ENCODE measurements at places on chromosomes 4 and X.

DNA sequence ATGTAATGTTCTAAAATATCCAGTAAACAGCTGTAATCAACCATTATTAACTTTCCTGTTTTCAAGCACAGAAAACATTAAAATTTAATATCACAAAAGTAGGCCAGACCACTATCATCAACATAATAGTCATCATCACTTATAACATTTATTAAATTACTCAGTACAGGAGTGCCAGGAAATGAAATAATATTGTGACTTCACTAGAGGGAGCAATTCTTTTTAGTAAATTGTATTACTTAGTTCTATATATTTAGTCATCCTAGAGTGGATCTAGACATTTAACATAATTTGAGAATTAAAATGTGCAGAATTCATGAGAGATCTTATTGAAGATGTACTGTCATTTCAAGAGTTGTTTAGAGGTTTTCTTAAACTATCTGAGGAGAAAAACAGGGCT is 33.6 kb downstream of the PITX2 start:
- DNase-seq = no peak

- DNase-seq = no peak
Measured at GRCh38 chr4:5292101-5292500, 240.8 kb downstream of the STK32B start.

DNA sequence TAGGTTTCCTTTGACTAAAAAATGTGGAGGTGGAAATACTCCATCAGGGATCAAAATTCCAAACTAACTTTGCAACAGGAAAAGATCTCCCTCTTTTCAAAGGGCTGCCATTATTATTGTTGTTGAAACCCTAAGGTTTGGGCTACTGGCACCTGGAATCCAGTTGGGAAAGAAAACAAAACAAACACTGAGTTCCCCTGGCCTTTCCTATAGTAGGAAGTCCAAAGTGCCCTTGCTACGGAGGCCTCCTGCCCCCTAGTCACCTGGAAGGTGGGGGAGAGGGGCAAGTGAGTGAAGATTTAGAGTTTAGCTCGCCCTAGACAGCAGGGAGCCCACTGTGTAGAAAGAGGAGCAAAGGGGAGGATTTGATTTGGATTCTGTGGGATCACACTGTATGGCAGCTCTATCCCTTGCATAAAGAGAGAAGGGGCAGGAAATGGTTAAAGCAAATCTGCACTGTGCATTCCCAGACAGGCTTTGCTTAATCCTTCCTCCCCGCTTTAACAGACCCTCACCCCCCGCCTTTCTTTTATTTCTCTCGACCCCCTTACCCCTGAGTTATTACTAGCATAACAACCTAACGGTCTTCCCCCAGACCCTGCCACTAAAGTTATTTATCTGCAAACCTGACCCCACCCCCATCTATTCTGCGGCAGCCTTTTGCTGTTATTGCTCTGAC is 627 bp upstream of the FAT4 start:
- DNase-seq = no peak

DNA sequence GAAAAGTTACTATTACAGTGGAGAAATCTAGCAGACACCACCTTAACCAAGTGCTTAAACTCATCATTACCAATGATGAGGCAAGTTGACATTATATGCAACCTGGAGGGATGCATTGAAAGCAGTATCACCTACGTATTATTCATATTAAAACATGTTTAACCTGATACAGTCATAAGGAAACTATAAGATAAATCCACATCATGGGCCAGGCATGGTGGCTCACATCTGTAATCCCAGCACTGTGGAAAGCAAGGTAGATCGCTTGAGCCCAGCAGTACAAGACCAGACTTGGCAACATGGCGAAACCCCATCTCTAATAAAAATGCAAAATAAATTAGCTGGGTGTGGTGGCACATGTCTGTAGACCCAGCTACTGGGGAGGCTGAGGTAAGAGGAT is 22.3 kb upstream of the INTU start:
- DNase-seq = no peak

All from NT2/D1 (cell line).